ENCODE measurements at places on chromosomes 7 and 10.
A peak's percentile ranks its signal among the peaks of the same experiment; 100 is the strongest.

DNA sequence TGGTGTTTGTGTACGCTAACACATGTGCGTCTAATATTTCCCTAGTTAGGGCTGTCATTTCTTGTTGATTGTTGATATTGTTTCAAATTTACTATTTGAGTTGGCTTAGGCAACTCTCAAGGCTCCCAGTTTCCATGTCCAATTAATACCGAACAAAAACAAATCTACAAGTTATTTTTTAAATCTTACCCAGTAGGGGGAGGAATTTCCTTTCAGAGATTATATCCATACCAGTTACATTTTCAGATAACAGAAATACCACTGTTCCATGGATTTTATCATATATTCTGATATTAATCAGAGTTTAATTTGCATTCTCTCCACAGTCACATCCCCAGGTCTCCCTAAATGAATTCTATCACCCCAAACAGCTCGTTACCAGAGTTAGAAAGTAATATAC is 7.2 kb upstream of the AKR1B10 start:
- no peak for DNase-seq

DNA sequence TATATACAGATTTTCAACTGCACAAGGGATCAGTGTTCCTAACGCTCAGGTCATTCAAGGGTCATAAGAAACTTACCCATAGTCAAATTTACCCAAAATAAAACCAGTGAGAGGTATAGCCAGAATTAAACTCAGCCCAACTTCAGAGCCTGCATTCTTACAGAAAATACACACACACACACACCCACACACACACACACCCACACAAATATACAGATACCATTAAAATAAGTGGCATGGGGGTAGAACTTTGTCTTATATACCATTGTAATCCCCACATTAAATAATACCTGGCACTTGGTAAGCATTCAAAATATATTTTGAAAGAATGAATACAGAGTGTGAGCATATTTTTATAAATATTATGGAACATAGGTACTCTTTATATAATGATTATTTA is 93.8 kb downstream of the CHCHD3 start:
- no peak for DNase-seq

GRCh38 chr7:159370-160270 is 32.8 kb upstream of the FAM20C start:
- DNase-seq, result no peak

DNA sequence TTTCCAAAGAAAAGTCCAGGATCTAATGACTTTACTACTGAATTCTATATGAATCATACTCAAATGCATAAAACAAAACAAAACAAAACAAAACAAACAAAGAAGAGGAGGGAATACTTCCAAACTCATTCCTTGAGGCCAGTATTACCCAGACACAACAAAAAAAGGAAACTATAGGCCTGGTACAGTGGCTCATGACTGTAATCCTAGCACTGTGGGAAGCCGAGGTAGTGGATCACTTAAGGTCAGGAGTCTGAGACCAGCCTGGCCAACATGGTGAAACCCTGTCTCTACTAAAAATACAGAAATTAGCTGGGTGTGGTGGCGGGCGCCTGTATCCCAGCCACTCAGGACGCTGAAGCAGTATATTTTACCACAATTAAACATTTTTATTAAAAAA is 114.6 kb downstream of the NRBF2 start:
- DNase-seq, result no peak

DNA sequence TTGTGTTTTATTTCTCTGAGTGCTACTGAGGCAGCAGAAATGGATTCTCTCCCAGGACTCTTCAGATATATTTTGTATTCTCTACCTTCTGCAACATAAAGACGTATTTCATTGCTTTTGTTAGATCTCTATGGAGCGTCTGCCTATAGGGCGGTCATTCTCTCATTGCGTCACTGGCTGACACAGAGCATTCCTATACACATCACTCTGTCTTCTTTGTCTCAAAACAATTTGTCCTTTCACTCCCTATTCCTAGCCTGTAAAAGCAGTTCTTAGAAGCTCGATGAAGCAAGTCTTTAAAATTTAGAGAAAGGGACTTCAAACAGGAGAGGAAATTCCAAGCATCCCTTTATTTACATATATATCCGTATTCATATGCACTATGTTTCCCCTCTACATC is 120.6 kb downstream of the CPED1 start:
- DNase-seq, result no peak

- DNase-seq, result no peak
These were observed 91.3 kb downstream of the MPLKIP start for GRCh38 chr7:40043164-40043563.

GRCh38 chr7:44132039-44132438 is 8.7 kb upstream of the POLD2 start:
- DNase-seq, result no peak

GRCh38 chr10:132455986-132456847 is 59.2 kb downstream of the PWWP2B start:
- DNase-seq, result no peak

DNA sequence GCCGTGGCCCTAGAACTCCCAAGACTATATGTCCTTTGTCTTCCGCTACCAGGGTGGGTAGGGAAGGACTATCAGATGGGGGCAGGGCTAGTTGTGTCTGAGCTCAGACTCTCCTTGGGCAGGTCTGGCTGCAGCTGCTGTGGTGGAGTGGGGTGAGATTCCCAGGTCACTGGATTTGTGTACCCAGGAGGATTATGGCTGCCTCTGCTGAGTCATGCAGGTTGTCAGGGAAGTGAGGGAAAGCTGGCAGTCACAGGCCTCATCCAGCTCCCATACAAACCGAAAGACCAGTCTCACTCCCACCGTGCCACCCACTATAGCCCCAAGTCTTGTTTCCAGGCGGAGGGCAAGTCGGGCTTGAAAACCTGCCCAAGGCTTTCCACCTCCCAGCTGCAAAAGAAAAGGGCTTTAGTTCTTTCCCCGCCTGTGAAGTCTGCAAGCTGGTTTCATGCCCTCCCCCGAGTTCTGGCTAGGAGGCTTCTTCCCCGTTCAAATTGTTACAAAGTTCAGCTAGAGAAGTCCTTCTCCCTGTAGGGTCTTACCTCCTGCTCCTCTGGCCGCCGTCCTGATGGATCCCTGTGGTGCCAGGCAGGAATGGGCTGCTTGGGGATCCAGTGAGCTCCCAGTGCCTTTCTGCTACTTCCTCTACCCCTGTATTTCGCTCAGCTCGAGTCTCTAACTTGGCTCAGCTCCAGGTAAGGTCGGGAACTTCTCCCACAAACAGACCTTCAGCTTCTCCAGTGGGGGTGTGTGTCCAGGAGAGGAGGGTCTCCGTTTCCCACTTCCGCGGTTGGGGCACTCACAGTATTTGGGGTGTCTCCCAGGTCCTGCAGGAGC is 106.8 kb upstream of the FGL2 start:
- DNase-seq, result no peak

GRCh38 chr7:70215491-70215890 is 617.2 kb downstream of the AUTS2 start:
- no peak for DNase-seq

GRCh38 chr10:97707134-97707861 is 6.2 kb upstream of the MARVELD1 start:
- DNase-seq, result no peak

- DNase-seq, result no peak
These were observed 11.1 kb upstream of the CUL1 start for GRCh38 chr7:148687555-148687954.

- no peak for DNase-seq
These were observed 290.7 kb downstream of the CACNA2D1 start for GRCh38 chr7:82152858-82153257.

- DNase-seq, result no peak
These were observed 32.3 kb downstream of the PYROXD2 start for GRCh38 chr10:98382691-98383101.

DNA sequence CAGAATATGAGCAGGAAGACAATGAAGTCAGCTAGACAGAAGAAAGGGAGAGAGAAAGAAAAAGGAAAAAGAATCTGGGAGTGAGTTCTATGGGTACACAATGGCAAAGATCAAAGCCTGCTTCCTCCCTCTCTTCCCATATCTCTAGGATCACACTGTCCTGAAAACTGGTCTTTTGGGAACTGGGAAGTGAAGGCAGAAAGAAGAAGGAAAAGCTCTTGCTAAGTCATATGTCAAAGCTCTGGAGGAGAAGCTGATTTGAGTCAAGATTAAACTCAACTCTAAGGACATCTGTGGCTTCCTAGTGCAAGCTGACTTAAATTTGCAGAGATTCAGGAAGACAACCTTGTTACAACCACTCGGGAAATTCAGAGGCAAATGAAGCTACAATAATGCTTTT is 147.5 kb downstream of the DOCK4 start:
- no peak for DNase-seq

DNA sequence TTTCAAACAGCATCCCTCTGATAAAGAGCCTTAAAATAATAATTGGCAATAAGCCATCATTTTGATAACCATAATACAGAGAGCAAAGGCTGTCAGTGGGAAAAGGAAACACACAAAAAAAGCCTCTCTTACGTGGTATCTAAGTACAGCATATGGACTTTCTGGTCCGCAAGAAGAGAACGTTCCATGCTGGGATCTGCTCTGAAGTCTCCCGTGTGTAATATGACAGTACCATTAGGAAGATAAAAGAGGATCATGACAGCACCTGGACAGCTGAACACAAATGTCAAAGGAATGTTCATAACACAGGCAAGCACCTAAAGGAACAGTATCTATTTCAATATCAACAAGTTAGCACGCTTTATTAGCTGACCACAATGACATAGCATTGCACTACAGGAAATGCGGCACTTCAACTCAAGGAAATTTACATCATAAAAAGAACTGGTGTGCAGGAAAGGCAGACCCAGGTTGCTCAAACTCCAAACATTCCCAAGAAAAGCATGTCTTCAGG is 9.9 kb downstream of the DCLRE1A start:
- no peak for DNase-seq

DNA sequence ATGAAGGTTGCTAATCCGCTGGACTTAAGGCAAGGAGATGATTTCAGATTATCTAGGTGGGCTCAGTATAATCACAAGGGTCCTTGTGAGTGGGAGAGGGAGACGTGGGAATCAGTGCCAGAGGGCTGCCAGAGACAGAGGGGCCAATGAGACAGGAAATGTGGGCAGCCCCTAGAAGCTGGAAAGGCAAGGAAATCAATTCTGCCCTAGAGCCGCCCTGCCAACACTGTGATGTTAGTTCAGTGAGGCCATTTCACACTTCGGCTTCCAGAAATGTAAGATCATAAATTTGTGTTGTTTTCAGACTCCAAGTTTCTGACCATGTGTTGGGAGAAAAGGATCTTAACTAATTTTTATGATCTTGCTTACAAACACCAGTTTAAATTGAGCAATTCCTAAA is 3.6 kb upstream of the GPNMB start:
- DNase-seq, result no peak

- no peak for DNase-seq
These were observed 134.3 kb upstream of the ASAH2 start for GRCh38 chr10:50385624-50386023.

- DNase-seq, result no peak
These were observed 433 bp upstream of the TRIM4 start for GRCh38 chr7:99919814-99920112.

- no peak for DNase-seq
These were observed 12.9 kb downstream of the MDH2 start for GRCh38 chr7:76060842-76061241.

GRCh38 chr10:48778193-48778857 is 93.7 kb downstream of the WDFY4 start:
- no peak for DNase-seq

DNA sequence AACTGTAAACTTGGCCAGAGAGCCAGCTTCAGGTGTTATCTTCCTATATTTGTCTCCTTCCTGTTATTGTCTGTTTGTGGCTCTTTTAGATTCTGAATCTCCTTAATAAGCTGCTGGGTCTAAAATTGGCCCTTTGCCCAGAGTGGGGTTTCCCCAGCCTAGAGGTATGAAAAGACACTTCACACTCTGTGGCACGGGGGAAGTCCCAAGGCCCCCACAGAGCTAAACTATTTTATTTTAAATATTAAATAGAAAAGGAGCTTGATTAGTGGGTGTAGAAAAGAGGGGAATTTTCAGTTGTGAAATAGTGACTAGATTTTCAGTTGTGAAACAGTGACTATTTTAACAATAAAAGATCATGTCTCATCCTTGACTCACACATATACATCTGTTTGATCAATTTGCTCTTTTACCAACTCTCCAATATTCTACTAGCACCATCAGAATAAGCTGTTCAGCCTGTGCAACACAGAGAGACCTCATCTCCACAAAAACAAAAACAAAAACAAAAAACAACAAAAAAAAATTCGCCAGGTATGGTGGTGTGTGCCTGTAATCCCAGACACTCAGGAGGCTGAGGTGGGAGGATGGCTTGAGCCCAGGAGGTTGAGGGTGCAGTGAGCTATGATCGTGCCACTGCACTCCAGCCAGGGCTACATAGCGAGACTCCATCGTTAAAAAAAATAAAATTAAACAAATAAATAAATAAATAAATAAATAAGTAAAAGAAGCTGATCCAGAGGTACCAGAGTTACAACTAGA is 24.9 kb upstream of the ADO start:
- peak; percentile 76 for DNase-seq

DNA sequence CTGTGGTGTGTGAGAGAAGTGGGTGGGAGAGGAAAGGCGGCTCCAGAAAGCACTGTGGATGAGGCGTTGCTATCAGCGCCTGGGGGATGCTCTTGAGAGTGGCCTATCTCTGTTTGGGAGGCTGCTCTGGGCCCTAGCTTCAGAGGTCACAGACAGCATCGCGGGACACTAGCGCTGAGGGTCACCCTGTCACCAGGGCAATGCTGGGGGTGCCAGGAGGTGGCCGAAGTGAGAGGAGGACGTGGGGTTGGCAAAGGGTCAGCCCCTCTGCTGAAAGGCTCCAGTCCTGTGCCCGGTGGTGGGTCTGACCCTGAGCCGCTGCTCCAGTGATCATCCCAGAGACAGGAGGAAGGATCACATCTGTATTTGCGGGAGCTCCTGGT is 3.0 kb upstream of the TACR2 start:
- DNase-seq, result no peak

GRCh38 chr10:7471720-7472367 is 61.0 kb upstream of the SFMBT2 start:
- DNase-seq, result no peak

GRCh38 chr10:109945473-109946177 is 22.3 kb upstream of the XPNPEP1 start:
- DNase-seq, result no peak

DNA sequence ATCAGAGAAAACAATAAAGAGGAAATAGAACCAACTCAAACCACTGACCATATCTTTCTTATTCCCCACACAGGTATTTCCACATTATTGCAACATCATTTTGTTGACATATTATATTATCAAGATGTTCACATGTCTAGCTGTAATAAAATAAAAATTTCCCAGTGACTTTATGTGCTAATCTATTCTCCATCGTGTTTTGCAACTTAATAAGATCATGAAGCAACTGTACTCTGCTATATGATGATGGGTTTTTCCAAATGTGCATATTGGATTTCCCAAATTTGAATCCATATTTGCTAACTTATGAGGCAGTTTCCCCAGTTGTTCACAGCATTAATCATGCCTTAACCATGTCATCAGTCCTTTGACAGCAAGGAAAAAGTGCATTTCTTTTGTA is 127.8 kb downstream of the ITGB8 start:
- no peak for DNase-seq

DNA sequence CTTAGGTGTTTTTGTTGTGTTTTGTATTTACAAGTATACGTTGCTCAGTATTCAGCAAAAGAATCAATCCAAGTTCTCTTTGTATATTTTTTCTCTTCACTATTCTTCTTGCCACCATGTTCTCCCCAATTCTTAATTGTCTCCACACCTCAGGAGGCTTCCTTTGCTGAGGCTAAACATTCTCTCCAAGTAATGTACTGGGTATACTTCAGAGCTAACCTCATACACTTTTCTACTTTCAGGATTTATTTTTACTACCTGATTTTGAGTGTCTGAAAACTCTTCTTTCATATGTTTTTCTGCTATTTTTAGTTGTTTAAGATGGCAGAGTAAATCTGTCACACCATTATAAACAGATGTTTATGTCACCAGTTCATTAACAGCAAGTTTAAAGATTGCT is 354.8 kb upstream of the KCND2 start:
- DNase-seq, result no peak

All from stimulated activated CD8-positive, alpha-beta memory T cell treated with anti-CD3 and anti-CD28 coated beads, Interleukin-12 subunit alpha, Interleukin-12 subunit beta, amount 100 ng/mL, for 4 hours (primary cell).